ENCODE measurements at places on chromosomes 6 and 20.

DNA sequence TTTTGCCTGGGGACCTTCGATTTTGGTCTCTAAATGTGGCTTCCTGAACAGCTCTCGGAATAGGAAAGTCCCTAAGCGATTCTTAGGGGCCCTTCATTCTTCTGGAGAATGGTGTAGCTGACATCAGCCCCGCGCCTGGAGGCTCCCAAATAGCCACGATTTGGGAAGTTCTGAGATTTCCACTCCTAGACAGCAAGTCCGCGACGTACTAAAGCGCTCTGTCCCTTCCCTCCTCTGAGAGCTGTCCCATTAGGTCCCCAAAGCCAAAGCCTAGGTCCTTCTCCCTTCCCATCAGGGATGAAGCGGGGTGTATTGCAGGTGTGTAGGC lies 756 bp downstream of the MOXD1 start:
- no peak for DNase-seq

GRCh38 chr6:152399399-152399798 lies 237.8 kb downstream of the SYNE1 start:
- no peak for DNase-seq

DNA sequence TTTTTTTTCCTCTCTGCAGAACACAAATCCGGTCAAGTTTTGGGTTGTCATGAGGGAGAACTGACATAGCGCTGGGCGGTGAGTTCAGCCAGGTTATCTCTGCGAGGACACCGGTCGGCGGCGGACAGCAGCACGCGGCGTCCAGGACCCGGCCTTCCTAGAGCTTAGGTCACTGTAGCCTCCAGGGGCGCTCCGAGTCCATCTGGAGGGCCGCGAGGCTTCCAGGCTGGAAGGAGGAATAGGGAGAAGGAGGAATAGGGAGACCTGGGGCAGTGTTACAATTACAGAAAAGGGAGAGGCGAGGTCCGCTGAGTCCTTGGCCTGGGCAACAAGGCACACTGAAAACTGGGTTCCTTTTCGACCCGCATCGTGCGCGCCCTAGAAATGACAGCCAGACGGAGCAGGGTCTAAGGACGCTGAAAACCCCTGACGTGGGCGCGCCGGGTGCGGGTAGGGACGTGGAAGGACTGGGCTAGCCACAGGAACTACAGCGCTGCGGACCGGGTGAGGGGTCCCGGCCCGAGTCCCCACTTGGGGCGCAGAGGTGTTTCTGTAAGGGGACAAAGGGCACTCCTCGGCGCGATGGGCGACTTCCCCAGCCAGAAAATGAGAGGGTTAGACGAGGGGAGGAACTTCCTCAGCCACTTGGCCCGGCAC lies 536 bp upstream of the FNDC1 start:
- DNase-seq, result no peak

GRCh38 chr6:7328243-7328642 lies 15.2 kb upstream of the SSR1 start:
- DNase-seq, result no peak

DNA sequence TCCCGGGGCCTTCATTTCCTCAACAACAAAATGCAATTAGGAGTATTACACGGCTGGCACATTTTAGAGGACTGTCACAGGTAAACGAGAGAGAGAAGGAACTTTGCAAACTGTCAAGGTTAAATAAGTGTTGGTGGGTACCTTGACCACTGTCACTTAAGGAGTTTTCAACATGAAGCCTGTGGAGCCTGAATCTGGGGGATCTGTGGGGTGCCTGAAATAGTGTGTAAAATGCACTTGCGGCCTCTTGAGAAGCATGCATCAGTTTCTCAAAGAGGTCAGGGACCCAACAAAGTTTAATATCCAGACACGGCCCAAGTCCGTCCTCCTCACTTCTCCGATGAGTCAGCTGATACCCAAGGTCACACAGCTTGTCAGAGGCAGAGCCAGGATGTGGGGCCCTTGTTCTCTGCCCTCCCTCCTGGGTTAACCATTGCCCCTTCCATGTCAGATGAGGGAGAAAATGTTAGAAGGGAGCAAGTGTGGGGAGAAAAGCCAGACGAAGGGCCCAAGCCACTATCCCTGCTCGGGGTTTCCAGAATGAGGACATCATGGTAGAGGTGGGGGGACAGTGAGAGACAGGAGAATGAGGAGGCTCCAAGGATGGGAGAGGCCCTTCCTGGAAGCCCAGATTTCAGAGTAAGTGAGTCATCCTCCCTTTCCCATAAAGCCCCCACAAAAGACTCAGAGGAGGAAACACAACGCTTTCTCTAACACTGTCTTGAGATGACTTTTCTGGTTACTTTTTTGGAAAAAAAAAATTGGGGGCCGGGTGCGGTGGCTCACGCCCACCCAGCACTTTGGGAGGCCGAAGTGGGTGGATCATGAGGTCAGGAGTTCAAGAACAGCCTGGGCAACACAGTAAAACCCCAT lies 42.2 kb downstream of the C6orf132 start:
- DNase-seq, result no peak

DNA sequence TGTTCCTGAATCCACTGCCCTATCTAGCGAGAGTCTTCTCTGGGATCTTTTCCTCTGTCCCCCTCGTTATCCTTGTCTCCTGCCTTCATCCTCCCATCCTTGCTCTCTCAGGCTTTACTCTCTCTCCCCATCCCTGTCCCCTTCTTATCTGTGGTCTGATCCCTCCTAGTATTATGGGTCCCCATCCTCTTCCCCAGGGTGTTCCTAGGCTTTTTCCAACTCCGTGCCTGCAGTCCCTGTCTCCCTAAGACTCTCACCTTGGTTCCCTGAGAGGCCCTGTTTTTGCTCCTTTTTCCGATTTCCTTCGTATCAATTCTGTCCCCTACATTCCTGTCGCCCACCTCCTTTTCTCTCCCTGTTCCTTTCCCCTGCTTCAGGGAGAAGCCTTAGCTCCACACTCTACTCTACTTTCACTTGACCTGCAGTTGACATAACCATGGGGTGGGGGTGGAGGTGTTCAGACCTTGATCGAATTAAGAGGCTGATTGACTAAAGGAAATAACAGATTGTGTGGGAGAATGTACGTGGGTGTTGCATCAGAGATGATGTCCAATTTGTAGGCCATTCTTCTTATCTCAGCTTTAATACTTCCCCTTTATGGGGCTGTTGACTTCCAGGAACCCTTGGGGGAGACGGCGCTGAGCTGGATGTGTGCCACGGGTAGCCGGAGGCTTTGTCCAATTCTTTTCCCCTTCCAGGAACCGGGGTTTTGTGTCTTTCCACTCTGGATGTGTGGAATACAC lies 905 bp downstream of the PPARD start:
- DNase-seq, result no peak

GRCh38 chr6:98932381-98932780 lies 15.4 kb downstream of the FBXL4 start:
- no peak for DNase-seq

- no peak for DNase-seq
Observed at GRCh38 chr20:8633366-8633765, 435.5 kb upstream of the PLCB4 start.

DNA sequence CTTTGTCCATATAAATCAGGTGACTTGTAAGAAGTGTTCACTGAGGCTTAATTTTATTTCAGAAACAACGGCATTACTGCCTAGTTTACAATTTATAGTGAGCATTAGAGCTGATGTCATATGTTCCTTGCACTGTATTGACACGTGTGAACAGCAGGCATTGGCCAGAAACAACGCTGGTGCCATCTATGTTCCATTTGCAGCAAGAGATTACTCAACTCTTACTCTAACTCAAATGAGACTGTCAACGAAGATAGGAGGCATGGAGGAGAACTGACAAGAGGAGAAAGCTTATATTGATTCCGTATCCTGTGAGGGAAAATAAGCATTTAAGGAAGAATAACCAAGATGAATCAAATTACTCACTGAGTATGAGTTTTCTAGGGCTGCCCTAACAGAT lies 48.4 kb downstream of the MTFR2 start:
- no peak for DNase-seq

DNA sequence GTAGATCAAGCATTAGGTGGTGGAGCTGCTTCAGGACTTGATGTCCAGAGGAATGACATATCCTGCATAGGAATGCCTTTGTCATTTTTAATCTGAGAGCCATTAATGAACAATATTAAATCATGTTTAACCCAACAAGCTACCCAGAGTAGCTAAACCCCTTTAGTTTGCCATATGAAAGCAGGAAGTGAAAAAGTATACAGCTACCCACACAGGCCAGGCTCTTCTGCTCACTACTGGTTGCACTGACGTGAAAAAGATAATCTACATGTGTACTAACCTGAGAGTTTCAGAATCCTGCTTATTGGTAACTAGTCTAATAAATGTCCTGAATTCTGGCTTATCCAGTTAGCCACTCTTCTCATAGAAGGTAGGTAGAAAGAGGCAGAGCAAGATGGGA lies 19.9 kb downstream of the GLYATL3 start:
- no peak for DNase-seq

GRCh38 chr6:4010689-4011090 lies 68.2 kb downstream of the FAM217A start:
- DNase-seq, result no peak

- no peak for DNase-seq
Observed at GRCh38 chr6:130677312-130677711, 149.9 kb upstream of the SMLR1 start.

GRCh38 chr6:33716379-33716778 lies 4.9 kb upstream of the UQCC2 start:
- no peak for DNase-seq

GRCh38 chr6:45450831-45451230 lies 73.1 kb upstream of the SUPT3H start:
- no peak for DNase-seq

GRCh38 chr6:33071569-33071968 lies 1.9 kb downstream of the HLA-DPA1 start:
- no peak for DNase-seq

- no peak for DNase-seq
Observed at GRCh38 chr20:31770243-31770642, 31.2 kb downstream of the TPX2 start.

DNA sequence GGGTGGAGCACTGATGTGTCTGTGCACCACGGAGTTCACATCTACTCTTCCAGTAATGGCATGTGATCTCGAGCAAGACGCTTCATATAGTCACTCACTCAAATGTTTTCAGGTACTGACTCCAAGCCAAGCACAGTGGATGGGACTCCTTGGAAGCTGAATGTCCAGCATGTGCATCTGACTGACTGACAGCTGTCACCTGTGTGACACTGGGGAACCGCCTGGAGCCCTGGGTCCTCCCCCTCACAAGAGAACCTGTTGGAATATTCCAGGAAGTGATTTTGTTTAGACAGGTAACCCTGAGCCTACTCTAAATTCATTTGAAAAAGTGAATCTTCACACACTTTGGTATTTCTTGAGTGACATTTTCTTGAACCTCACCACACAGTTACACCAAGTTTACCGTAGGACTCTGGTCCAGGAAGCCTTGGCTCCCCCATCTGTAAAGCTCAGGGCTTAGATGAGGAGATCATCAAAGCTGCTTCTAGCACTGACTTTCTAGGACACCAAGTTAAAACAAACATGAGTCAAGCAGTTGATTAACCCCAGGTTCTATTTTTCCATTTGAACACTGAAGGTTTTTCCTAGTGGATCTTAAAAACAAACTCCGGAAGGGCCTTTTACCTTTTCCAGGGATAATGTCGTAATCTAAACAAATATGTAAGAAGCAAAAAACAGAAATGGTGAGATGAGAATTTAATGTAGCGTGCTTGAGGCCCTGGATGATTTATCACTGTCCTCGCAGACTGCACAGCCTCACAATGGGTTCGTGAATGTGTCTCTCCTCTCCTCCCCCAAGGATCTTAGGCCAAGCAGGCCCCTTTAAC lies 50.1 kb downstream of the EDN3 start:
- no peak for DNase-seq

DNA sequence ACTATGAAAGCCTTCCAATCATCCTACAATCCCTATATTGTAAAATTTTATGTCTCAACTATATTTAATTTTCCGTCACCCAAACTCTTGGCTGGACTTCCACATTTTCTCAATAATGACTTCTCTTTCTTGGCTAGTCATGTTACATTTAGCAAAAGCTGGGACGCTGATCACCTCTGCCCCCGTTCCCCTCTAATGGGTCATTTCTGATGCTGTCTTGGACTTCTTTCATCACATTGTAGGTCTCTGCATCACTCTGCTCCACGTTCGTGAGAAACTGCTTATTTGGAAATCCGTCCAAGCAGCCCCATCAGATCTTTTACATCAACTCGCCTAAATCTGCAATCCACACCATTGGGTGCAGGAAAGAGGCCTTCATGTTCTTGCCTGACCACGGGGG lies 203.8 kb downstream of the MYLK4 start:
- DNase-seq, result no peak

DNA sequence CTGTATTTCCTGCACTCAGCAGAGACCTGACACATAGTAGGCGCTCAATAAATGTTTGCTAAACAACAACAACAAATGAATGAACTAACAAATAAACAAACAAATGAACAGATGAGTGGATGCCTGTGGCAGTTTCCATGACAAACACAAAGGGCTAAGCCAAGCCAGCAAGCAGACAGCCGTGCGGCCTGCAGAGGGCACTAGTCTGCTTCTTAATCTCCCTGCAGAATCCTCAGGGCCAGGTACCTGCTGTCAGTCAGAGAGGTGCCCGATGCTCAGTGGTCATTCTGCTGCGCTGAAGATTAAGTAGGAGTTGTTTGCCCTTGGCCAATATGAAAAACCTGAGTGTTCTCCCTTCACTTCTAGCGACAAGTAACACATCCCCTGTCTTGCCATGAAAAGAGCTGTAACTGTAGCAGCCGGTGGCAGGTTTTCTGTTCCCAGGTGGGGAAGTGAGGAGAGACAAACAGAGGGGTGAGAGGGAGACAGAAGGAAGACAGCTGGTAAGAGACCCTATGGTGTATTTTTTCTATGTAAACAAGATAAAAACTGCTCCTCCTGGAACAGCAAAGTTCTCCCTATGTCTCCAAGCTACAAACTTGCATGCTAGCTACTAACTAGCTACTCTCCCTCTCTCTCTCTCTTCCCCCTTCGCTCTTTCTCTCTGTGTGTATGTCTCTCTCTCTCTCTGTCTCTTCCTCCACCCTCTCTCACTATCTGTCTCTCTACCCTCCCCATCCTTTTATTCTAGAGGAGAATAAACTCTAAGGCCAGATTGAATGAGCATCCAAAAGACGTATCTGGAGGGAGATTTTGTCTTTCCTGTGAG lies at the start of gene MC3R:
Gene MC3R (plus strand): TSS at position 779 of the 829 bp plus-strand sequence. CDS start 112 bp downstream, outside the sequence.
- peak; percentile 20 for DNase-seq

- DNase-seq, result peak; percentile 64
Observed at GRCh38 chr20:32040142-32040953, 11.7 kb upstream of the HCK start.

DNA sequence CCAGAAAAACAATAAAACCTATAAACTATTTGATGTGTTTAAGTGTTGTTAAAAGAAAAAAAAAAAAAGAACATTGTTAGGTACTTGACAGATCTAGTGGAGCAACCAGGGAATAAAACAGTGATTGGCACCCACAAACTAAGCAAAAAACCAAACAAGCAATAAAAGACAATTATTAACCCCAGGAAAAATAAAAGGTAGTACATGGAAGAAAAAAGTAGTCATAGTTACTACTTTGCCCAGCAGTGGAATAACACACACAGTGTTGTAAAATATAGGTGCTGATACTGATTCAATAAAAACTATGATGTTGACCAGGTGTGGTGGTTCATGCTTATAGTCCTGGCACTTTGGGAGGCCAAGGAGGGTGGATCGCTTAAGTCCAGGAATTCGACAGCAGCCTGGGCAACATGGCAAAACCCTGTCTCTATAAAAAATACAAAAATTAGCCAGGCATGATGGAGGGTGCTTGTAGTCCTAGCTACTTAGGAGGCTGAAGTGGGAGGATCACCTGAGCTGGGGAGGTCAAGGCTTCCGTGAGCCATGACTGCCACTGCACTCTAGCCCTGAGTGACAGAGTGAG lies 43.9 kb downstream of the PIGU start:
- DNase-seq, result no peak
